ENCODE measurements at places on chromosomes 11 and 22.

- no peak for DNase-seq
These were observed 10.5 kb downstream of the SMTNL1 start for GRCh38 chr11:57547854-57548377.

DNA sequence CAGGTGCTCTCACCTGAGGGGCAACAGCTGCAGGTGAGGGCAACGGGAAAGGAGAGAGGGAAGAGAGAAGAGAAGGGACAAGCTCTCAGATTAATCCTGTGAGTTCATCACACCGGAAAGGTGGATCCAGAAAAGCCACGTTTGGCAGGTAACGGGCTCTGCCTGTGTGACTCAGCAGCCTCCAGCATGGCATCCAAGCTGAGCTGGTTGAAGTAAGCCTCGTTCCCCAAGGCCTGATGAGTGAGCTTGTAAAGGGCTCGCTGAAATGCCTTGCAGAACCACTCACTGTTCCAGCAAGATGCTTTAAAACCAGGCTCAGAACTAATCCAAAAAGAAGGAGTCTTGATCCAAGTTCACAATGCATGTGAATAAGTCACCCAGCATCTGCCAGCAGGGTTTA lies 206.9 kb upstream of the TMEM45B start:
- DNase-seq: no peak

DNA sequence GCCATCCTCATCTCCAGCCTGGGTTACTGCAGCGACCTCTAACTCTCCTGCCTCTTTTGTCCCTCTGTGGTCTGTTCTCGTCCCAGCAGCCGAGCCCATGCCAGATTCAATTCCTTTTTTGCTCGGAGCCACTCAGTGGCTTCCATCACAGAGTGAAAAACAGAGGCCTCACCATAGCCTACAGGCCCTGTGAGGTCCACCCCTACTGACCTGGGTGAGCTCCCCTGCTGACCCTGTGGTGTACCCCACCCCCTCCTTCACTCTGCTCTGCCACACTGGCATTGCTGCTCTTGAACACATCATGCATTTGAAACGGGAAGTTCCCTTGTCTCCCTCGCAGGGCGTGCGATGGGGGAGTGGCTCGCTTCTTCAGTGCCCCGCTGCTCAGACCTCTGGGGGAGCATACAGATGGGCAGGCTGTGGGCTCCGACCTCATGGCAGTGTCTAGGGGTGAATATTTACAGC lies 2.1 kb downstream of the AIP start:
- no peak for DNase-seq

GRCh38 chr11:2099516-2100349 lies 39.5 kb downstream of the IGF2 start:
- no peak for DNase-seq

GRCh38 chr11:59981106-59981770 lies 17.4 kb downstream of the OOSP4A start:
- DNase-seq: no peak

- no peak for DNase-seq
These were observed 139.2 kb downstream of the MAML2 start for GRCh38 chr11:96203567-96204365.

DNA sequence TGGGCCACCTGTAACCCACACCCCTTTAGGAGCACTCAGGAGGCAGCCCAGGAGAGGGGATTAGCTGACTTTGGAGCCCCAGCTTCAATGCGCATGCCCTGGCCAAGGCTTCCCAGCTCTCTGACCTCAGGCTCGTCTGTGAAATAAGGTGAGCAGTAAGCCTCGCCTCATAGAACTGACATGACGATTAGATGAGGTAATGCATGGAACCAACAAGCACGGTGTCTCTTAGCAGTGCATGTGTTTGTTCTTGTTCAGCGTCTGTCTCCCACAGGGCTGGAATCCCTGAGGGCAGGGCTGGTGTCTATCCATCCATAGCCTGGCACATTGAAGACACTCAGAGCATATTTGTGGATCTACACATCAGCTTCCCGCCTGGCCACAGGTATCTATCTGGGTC lies 415.4 kb downstream of the MN1 start:
- DNase-seq: no peak

GRCh38 chr11:58685973-58686722 lies 45.6 kb downstream of the GLYAT start:
- no peak for DNase-seq

DNA sequence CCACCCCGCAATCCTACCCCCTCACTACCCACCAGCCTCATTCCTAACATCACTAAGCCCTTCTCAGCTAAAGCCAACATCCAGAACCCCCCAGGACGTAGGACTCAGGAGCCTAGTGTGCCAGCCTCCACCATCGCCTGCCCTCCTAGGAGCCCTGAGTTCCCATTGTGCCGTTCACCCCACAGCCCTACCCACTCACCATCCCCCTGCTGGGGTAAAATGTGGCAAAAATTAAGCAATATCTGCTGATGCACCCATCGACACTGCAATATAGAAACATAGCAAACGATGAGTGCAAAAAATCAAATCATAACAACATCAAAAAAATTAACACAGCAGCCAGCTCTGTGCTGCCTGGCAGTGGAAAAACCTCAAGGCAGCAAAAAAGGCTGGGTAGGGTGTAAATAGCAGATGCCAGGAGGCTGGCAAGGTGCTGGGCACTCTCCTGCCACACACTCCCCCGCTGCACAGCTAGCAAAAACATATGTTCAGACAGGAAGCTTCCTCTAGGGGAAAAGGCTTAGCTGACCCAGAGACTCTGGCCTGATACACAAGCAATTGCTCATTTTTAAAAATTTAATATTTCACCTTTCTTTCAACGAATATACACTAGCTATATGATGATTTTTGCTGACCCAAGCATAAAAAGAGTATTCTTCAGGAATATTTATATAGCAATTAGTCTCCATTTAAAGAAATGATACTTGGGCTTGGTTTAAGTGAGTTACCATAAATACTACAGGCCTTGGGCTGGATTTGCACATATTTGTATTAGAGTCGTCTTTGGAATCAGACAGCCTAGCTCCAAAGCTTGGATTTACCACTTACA lies 33.8 kb downstream of the PRDM10 start:
- DNase-seq: no peak

- no peak for DNase-seq
These were observed 336.8 kb downstream of the GUCY1A2 start for GRCh38 chr11:106681435-106681834.

DNA sequence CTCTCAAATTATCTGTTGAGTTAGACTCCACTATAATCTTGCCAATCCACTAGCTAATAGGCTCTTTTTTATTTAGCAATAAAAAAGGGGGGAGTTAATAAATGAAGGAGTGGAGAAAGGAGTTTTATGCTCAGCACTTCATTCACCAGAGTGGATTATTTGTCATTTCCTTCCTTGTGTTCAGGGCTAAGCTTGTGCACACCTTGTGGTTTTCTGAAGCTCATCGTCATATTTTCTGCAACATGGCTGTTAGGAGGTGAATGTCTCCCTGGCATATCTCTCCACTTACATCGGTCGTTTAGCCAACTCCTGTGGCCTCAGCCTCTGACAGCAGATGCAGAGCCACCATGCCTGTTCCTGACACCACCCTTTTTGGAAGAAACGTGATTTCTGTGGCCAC lies 83.9 kb upstream of the MTNR1B start:
- DNase-seq: no peak

GRCh38 chr11:46134540-46134939 lies 13.3 kb upstream of the PHF21A start:
- DNase-seq: no peak

- no peak for DNase-seq
These were observed 113.4 kb downstream of the GAB2 start for GRCh38 chr11:78304201-78304600.

DNA sequence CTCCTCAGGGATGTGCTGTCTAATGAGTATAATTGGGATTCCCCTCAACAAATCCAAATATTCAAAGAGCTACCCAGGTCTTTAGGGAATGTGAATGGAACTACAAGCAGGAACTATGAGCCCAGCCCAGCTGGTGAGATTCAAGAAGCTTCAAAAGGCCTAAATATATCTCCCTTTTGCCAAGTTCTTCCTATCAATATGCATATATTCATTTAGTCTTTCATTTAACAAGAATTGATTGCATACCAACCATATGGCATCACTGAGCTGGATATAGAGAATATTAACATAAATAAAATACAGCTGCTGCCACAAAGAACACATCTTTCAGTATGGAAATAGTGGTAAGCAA lies 58.9 kb upstream of the PRSS23 start:
- DNase-seq: no peak

GRCh38 chr11:36034551-36035331 lies 90.9 kb downstream of the LDLRAD3 start:
- no peak for DNase-seq

DNA sequence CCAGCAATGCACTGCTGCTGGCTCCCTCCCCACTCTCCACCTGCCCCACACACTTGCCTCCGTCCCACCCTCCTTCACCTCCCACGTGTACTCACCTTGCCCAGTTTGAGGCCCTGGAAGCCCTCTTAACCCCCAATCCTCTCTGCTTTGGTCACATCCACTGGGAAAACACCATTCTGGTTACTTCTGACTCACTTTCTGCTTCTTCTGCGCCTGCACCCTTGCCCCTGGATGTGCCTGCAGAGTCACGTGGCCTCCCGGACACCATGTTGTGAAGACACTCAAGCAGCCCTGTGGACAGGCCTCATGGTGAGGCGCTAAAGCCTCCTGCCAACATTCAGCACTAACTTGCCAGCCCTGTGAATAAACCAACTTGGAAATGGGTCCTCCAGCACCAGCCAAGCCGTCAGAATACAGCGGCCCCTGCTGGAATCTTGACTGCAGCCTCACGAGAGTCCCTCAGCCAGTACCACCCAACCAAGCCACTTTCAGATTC lies 2.6 kb upstream of the NAALADL1 start:
- DNase-seq: no peak

DNA sequence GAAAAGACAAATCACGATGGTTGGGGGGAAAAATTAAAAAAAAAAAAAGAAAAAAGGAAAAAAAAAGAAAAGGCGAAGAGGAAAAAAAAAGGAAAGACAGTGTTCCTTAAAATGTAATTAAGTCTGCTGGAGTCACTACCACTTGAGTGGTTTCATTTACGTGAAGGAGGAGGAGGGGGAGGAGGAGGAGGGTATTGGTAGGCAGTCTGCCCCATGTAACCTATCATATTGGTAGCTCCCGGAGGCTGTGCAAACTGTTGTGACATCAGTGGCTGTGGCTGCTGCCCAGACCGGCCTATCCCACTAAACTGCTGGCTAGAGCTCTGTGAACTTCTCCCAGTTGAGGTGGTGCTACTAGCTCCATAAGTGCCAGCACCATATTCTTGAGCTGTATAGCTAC lies 17.9 kb downstream of the KDELR3 start:
- DNase-seq: no peak

GRCh38 chr11:130206141-130206540 lies 46.6 kb downstream of the ST14 start:
- no peak for DNase-seq

DNA sequence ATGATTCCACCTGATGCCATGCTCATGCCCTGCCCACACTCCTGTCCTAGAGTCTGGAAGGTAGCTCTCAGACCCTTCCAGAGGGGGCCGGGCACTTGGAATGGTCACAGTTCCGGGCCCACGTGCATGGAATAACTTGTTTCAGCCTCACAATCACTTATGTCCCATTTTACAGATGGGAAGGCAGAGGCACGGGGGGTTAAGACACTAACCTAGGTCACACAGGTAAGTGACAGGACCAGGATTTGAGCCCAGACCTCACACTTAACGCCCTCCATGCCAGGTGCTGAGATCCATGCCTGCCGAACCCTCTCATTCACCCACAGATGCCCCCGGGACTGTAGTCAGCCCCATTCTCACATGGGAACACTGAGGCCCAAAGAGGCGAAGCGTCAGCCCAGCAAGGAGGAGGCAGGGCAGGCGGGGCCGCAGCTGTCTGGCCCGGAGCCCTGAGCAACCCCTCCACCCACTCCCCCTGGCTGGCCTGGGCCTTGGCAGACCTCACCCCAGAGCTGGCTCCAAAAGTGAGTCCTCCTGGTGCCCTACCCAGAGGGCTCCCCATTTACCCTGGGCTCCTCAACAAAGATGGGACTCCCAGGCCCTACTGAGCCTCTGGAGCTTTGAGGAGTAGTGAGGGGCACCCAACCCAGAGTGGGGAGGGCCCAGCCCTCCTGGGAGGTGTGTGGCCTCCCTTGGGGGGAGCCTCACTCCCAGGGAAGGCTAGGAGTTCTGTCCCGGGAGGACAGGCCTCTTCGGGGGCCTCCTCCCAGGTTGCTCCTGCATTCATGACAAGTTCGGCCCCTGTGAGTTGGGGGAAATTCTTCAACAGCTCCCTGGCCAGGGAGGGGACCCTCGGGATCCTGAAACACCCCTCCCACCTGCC lies 2.4 kb upstream of the ALDH3B1 start:
- no peak for DNase-seq

- no peak for DNase-seq
These were observed 112.9 kb downstream of the SLC36A4 start for GRCh38 chr11:93084727-93085505.

All from tibial nerve (tissue), 4 donors.